ENCODE measurements at places on chromosomes 1 and 21. TPM values are rescaled to one million over a fixed set of nuclear protein-coding genes. Genes with fewer than 3 reads are reported as not detected.

GRCh38 chr1:218403300-218403699, 58.2 kb downstream of the TGFB2 start:
- no peaks in the 10 kb centered on the region for H3K27me3 ChIP-seq
- no peak for DNase-seq
- H3K4me3 ChIP-seq: no peak overlapping the region
- H3K36me3 ChIP-seq: no peaks in the 10 kb centered on the region
- H3K27ac ChIP-seq: no peak overlapping the region
- H3K4me1 ChIP-seq: no peaks in the 10 kb centered on the region

GRCh38 chr1:209728466-209728865, 23.8 kb downstream of the HSD11B1 start:
- H3K4me1 ChIP-seq: peaks cover 8% of the 10 kb centered on the region
- H3K36me3 ChIP-seq: no peaks in the 10 kb centered on the region
- H3K27ac ChIP-seq: no peak overlapping the region

DNA sequence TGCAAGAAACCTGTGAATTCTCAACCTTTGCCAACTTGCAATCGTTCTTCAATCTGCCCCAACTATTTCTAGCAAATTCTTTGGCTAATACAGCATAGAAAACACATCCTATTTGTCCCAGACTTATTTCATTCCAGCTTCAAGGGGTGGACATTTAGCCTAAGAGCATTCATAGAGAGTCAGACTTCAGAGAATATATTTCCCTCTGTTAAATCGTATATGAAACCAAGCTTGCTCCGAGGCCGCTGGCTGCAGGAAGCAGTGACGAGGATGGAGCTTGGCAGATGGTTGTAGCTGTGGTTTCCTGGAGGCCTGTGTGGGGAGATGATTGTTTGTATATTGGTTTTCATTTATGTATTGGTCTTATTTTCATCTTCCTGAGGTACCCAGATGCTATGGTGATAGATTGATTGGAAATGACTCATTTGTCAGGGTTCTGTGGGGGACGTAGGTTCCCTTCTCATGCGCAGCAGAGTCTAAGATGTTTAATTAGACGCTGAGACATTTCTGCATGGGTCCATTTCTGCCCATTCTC, 26.1 kb downstream of the MAN1C1 start:
- no peak overlapping the region for H3K4me3 ChIP-seq
- H3K4me1 ChIP-seq: peaks cover 18% of the 10 kb centered on the region
- H3K27me3 ChIP-seq: no peaks in the 10 kb centered on the region
- DNase-seq: no peak
- no peaks in the 10 kb centered on the region for H3K36me3 ChIP-seq

DNA sequence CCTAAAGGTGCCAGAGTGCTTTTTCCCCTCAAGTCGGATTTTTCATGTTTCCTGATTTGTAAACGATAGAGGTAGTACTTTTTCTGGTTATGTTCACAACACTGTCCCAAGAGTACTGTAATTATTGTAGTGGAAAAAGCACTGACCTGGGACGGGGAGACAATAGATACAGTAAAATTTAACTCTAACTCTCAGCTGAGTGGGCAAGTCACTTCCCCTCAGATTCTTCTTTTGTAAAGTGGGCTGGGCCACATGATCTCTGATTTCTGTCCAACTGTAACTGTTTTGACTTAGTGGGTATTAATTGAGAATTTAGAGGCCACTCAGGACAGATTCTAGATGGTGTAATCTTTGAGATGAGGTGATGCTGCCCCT, 19.1 kb downstream of the MARCKSL1 start:
- DNase-seq: no peak
- no peak overlapping the region for H3K27ac ChIP-seq
- peaks cover 18% of the 10 kb centered on the region for H3K36me3 ChIP-seq
- no peaks in the 10 kb centered on the region for H3K27me3 ChIP-seq
- no peaks in the 10 kb centered on the region for H3K4me1 ChIP-seq

DNA sequence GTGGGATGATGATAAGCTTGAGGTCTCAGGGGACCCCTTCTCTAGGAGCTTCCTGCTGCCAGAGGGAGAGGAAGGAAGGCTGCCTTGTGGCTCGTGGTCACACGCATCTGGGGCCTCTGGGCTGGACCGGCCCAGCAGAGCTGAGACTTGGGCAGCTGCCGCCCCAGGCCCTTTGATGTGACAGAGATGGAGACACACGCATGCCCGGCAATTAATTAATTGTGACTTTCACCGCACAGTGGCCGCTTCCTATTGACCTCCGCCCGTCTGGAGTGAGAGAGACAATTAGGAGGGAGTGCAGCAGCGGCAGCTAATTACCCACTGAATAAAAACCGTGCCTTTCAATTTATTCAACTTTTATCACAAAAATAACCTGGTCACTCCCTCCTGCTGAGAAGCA, 16.6 kb upstream of the C1QA start:
- no peaks in the 10 kb centered on the region for H3K36me3 ChIP-seq
- H3K4me1 ChIP-seq: no peaks in the 10 kb centered on the region
- no peak overlapping the region for H3K27ac ChIP-seq
- peaks cover 98% of the 10 kb centered on the region for H3K27me3 ChIP-seq

- H3K27ac ChIP-seq: no peak overlapping the region
- H3K4me1 ChIP-seq: peaks cover 14% of the 10 kb centered on the region
- no peak for DNase-seq
- no peaks in the 10 kb centered on the region for H3K36me3 ChIP-seq
Observed at GRCh38 chr1:162373072-162373427, 3.6 kb downstream of the SPATA46 start.

DNA sequence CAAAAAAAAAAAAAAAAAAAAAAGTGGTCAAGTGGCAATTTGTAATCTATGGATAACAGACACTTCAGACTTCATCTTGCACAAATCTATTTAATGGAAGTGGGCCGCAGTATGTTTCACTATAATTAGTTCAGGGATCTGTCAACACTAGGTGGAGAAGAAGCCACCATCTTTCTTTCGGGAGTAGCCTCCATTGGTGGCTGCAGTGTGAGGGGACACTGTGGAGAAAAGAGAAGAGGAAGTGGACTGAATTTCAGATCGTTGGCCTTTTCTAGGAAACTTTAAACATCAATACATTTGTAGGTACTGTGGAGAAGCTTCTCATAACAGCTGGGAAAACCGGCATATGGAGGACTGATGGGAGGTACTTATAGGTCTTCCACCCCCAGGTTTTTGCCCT, 8.0 kb upstream of the ELAPOR1 start:
- no peaks in the 10 kb centered on the region for H3K27me3 ChIP-seq
- H3K27ac ChIP-seq: no peak overlapping the region
- peaks cover 11% of the 10 kb centered on the region for H3K4me1 ChIP-seq
- no peaks in the 10 kb centered on the region for H3K36me3 ChIP-seq
- DNase-seq: no peak

DNA sequence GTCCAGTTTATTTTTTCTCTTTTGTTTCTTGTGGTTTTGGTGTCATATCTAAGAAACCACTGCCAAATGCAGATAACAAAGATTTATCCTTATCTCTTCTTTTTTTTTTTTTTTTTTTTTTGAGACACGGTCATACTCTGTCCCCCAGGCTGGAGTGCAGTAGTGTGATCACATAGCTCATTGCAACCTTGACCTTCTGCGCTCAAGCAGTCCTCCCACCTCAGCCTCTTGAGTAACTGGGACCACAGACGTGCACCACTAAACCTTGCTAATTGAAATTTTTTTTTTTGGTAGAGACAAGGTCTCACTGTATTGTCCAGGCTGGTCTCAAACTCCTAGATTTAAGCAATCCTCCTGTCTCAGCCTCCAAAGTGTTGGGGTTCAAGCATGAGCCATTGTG, 8.9 kb downstream of the SLC66A1 start:
- H3K27ac ChIP-seq: no peak overlapping the region
- H3K36me3 ChIP-seq: peaks cover 58% of the 10 kb centered on the region
- H3K27me3 ChIP-seq: no peaks in the 10 kb centered on the region
- no peak for DNase-seq
- H3K4me1 ChIP-seq: no peaks in the 10 kb centered on the region

- no peaks in the 10 kb centered on the region for H3K36me3 ChIP-seq
- H3K4me3 ChIP-seq: peak overlapping the region; percentile 59
- peaks cover 66% of the 10 kb centered on the region for H3K27me3 ChIP-seq
- no peak for DNase-seq
Observed at GRCh38 chr1:170662561-170663403, 1.1 kb upstream of the PRRX1 start.

DNA sequence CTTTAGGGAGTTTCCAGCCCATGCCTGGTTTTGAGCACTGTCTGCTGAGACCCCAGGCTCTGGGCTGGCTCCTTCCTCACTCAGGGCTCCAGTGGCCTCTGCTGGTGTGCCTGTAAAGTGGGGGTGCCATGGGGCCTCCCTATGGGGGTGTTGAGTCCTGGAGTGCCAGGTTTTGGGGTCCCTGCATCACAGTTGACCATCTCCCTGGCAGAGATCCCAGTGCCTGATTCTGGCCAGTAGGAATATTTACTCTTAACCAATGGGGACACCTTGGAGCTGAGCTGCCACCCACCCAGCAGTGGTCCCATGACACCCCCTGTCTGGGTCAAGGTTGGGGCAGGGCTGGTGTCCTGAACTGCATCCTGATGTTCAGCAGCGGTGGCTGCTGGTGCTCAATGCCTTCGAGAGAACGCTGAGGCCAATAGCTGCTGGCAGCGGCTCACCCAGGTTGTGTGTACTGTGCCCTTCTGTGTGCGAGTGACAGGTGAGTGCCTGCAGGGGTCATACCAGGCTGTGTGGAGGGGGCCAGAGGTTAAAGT, 9.6 kb upstream of the ZNF669 start:
- H3K27ac ChIP-seq: no peak overlapping the region
- no peaks in the 10 kb centered on the region for H3K36me3 ChIP-seq
- no peak for DNase-seq
- H3K4me3 ChIP-seq: no peak overlapping the region
- no peaks in the 10 kb centered on the region for H3K27me3 ChIP-seq

DNA sequence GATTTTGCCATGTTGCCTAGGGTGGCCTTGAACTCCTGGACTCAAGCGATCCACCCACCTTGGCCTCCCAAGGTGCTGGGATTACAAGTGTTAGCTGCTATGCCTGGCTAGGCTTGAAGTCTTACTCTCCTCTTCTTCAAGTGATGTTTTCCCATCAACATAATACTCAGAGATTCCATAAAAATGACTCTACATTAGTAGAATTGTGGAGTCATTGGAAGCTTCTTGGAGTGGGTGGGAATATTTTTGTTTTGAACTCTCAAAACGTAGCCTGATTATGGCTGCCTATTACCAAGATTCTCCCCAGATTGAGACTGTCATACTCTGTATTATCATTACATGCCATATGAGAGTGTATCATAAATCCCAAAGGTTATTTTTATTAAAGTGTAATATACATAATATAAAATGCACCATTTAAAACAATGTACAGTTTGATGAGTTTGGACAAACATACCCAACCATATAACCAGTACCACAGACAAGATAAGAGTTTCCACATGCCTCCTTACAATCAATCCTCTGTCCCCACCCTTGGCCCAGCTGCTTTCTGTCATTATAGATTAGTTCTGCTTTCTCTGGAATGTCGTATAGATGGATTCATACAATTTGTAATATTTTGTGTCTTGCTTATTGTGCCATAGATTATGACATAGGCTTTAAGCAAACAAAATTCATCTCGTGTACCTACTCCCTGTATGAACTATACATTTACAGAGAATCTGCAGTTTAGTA, 8.0 kb upstream of the DNM3 start:
- no peaks in the 10 kb centered on the region for H3K27me3 ChIP-seq
- H3K27ac ChIP-seq: no peak overlapping the region
- H3K36me3 ChIP-seq: no peaks in the 10 kb centered on the region
- no peak for DNase-seq

GRCh38 chr1:41261926-41262618, 20.0 kb upstream of the SCMH1 start:
- no peaks in the 10 kb centered on the region for H3K4me1 ChIP-seq
- H3K27ac ChIP-seq: no peak overlapping the region
- no peak for DNase-seq
- no peaks in the 10 kb centered on the region for H3K36me3 ChIP-seq
- no peak overlapping the region for H3K4me3 ChIP-seq
- no peaks in the 10 kb centered on the region for H3K27me3 ChIP-seq

- no peak for DNase-seq
- H3K27ac ChIP-seq: no peak overlapping the region
- H3K36me3 ChIP-seq: no peaks in the 10 kb centered on the region
- H3K27me3 ChIP-seq: no peaks in the 10 kb centered on the region
- no peak overlapping the region for H3K4me3 ChIP-seq
Observed at GRCh38 chr1:159081626-159082025, 5.1 kb upstream of the AIM2 start.

DNA sequence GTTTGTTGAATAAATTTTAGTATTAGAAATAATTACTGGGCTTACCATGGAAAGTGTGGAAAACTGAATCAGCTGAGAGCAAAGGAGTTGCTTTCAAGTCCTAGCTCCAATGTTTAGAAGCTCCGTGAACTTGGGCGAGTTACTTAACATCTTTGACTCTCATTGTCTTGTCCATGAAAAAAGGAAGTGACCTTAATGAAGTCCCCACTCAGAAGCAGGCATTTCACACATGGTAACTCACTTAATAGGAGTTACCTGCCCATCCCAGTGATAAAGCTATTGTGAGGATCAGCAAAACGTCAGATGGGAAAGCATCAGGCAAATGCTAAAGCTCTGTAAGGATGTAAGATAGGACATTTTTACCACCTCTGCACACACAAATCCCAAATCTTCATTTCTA, 34.0 kb upstream of the GADD45A start:
- no peak overlapping the region for H3K27ac ChIP-seq
- DNase-seq: no peak
- H3K4me3 ChIP-seq: no peak overlapping the region
- H3K4me1 ChIP-seq: peaks cover 16% of the 10 kb centered on the region
- no peaks in the 10 kb centered on the region for H3K36me3 ChIP-seq
- no peaks in the 10 kb centered on the region for H3K27me3 ChIP-seq

- H3K4me3 ChIP-seq: no peak overlapping the region
- no peaks in the 10 kb centered on the region for H3K4me1 ChIP-seq
- H3K27me3 ChIP-seq: no peaks in the 10 kb centered on the region
- no peak overlapping the region for H3K27ac ChIP-seq
Observed at GRCh38 chr1:19688041-19688842, 23.6 kb downstream of the HTR6 start.

GRCh38 chr1:59682396-59683080, 132.2 kb upstream of the HOOK1 start:
- H3K4me3 ChIP-seq: no peak overlapping the region
- no peak overlapping the region for H3K27ac ChIP-seq
- H3K36me3 ChIP-seq: no peaks in the 10 kb centered on the region
- peaks cover 30% of the 10 kb centered on the region for H3K4me1 ChIP-seq

- no peak overlapping the region for H3K4me3 ChIP-seq
- H3K27me3 ChIP-seq: no peaks in the 10 kb centered on the region
- DNase-seq: no peak
- H3K27ac ChIP-seq: no peak overlapping the region
- H3K4me1 ChIP-seq: peaks cover 10% of the 10 kb centered on the region
Observed at GRCh38 chr1:211641942-211642341, 33.5 kb downstream of the NEK2 start.

GRCh38 chr1:94832446-94832845, 12.3 kb downstream of the SLC44A3 start:
- H3K4me3 ChIP-seq: no peak overlapping the region
- no peaks in the 10 kb centered on the region for H3K36me3 ChIP-seq
- H3K4me1 ChIP-seq: no peaks in the 10 kb centered on the region
- no peak overlapping the region for H3K27ac ChIP-seq
- no peaks in the 10 kb centered on the region for H3K27me3 ChIP-seq

OLFML3 gene
- 8.3 TPM for total RNA-seq

ICOSLG gene
- total RNA-seq: 5.1 TPM

TMEM200B gene
- 3.6 TPM for total RNA-seq

RGL1 gene
- 11.8 TPM for total RNA-seq

ADGRL4 gene
- total RNA-seq: 8.5 TPM

RPS6KC1 gene
- total RNA-seq: 15.2 TPM

GAS5 gene
- 508 TPM for total RNA-seq

RXFP4 gene
- not detected for total RNA-seq

Measured in suprapubic skin (tissue), 4 donors.